ENCODE measurements at places on chromosomes 2 and 18.

DNA sequence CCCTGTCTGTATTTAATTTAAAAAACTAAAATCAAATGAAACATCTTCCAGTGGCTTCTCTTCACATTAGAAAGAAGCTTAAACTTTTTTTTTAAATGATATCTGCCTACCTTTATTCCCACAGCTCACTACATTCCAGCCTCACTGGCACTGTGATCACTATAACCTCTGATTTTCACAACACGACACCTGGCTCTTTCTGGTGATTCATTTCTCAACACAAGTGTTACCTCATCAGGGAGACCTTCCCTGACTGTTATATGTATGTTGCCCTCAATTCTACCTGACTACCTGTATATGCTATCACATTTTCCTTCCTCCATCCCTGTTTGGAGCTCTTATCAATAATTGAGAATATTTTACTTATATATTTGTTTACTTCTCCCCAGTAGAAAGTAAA lies 76.6 kb downstream of the BAZ2B start:
- no peak for DNase-seq

DNA sequence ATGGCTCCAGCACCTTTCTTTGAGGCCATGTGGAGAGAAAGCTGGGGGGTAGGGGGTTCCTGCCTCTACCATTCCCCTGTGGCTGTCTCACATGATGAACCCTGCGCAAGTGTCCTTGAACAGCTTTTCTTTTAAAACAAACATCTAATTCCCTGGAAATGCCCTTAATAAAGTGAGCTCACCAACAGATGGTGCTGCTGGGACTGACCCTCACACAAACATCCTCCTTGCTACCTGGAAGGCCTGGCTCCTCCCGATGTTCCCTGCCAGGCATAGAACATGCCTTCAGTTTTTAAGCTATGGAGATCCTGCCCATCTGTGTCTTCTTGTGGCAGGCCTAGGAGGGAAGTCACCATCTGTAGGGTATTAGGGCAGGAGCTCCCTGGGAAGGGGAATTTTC lies 60.7 kb upstream of the GATA6 start:
- no peak for DNase-seq

- no peak for DNase-seq
Measured at GRCh38 chr2:166239548-166239947, 111.7 kb upstream of the SCN1A start.

- DNase-seq = no peak
Measured at GRCh38 chr2:29039718-29040480, 34.4 kb downstream of the PCARE start.

DNA sequence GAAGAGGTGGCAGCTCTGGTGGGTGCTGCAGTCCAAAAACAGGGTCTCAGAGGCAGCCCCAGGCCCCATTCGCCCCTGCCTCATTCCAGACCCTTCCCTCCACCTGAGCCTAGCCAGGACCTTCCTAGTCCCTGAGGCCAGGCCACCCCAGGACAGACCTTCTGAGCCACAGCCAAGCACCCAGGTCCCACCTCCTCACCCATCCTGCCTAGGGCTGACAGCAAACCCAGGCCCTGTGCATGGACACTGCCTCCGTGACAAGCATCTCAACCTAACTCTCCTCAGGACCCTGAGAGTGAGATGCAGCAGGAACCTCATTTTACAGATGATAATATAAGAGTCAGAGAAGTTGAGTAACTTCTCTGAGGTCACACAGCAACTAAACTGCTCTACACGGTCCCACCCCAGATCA lies 15.5 kb downstream of the ADRA2B start:
- DNase-seq = no peak

DNA sequence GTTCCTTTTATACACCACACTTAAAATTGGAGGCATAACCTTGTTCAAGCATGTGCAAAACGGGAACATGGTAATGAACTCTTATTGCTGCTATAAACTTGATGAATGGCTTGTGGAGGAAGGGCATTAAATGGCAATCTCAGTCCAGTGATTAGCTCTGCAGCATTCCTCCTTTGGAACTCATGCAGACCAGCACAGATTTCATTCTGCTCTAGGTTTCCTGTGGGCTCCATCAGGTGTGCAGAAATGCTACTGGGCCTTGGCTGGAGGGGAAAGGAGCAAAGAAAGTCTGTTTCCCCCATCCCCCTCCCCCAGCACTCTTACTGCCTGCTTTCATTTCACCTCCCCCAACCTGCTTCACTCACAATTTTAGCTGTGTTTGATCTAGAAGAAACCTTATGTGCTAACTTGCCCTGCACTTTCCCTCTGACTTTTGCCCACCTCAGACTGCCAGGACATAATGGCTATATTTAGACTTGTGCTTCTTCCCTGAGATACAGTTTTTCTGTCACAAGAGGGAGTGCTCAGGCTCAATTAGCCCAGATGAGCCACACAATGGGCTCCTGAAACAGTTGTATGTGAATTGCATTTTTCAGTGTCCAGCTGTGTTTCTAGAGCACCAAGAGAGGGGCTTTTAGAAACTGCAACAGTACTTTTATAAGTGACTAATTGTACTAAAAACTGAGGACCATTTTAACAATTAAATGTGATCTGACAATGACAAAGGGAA lies 109.8 kb downstream of the FSHR start:
- no peak for DNase-seq

- no peak for DNase-seq
Measured at GRCh38 chr2:221561770-221562169, 10.3 kb downstream of the EPHA4 start.

- no peak for DNase-seq
Measured at GRCh38 chr2:96489663-96490062, 15.5 kb downstream of the NEURL3 start.

GRCh38 chr2:171522052-171522787 lies at the start of gene CYBRD1:
CYBRD1 (plus strand) TSS chr2:171522474; CDS start chr2:171522546, 72 bp downstream.
- DNase-seq = peak; percentile 39

GRCh38 chr18:59344996-59345395 lies 14.1 kb downstream of the LMAN1 start:
- no peak for DNase-seq

GRCh38 chr2:119629323-119629825 lies 49.6 kb upstream of the TMEM177 start:
- DNase-seq = no peak

DNA sequence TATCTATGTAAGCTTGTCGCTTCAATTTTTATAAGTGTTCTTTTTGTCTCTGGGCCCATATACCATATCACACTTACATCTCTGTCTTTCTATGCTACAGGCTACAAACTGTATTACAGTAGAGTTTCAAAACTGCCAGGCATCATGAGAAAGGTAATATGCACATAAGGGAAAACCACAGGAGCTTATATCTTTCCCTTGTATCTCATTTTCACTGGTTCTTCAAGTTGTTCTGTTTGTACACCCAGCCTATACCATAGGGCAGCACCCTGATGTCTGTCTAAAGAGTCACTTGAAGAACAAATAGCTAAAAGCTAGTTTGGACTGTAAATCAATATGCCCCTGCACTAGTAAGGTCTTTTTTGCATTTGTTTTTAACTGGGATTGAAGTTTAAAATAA lies 366.7 kb downstream of the FIGN start:
- DNase-seq = no peak

GRCh38 chr2:189082376-189082975 lies 97.1 kb downstream of the COL5A2 start:
- DNase-seq = no peak

GRCh38 chr2:110865188-110865587 lies 132.8 kb downstream of the ACOXL start:
- no peak for DNase-seq

DNA sequence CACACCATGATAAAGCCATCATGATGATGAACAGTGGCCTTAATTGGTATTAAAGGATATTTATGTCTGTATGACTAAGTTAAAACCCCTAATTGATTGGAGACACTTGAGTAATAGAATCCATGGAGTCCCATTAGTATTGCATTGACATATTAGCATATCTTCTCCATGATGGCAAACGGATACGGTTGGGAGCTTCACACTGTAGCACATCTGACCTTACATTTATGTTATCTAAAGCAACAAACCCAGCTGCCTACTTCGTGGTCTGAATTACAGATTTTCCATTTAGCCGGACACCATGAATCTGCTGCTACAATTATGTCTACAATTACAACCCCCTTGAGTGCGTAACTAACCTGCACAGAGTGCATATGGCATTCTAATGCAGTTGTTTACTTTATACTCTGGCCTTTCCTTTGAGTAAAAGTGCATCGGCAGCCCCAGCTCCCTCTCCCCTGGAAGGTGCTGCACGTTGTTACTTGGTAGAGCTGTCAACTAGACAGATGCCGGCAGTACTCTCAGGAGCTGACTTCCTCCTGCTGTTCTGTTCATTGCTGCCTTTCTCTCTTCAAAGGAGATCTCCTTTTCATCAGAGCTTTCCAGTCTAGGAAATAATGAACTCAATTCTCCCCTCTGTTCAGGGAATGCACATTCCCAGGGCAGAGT lies 92.1 kb downstream of the LRRC30 start:
- no peak for DNase-seq

- no peak for DNase-seq
Measured at GRCh38 chr2:9187620-9188214, 18.9 kb upstream of the ASAP2 start.

- no peak for DNase-seq
Measured at GRCh38 chr18:49094136-49094535, 143.4 kb upstream of the SMAD7 start.

All from anterior cingulate cortex (tissue), 58 donors.